Kidney epithelial cell (primary cell): ENCODE measurements at places on chromosomes 12 and 14. TPM values are rescaled to one million over a fixed set of nuclear protein-coding genes. Genes with fewer than 3 reads are reported as not detected.

Gene NDRG2
- total RNA-seq = 5.2 and 10.5 TPM in 2 replicates

Gene TAS2R42
- not detected in 2 replicates for total RNA-seq

Gene LRRC9
- 0.07 TPM in 1 of 2 replicates, not detected in the other for total RNA-seq

Gene ALX1
- 0.21 and 0.54 TPM in 2 replicates for total RNA-seq

- DNase-seq = no peak
These were observed 4.7 kb downstream of the NAA25 start for GRCh38 chr12:112103758-112104503.

DNA sequence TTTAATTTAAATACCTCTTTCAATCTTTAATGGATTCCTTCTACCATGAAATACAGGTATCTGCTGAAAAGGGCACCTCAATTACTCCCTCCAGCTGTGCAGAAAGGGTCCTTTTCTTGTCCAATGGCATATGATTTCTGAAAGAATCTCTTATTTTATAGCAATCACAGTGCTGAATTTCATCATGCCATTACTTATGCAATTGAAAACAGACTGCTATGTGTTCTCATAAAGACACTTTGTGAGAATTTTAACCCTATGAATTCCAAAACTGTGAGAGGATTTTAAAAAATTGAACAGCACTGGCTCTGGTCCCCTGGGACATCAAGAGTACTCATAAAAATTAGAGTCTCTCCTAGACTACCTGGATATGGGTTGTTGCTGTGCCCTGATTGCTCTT is 45.9 kb upstream of the CNOT2 start:
- no peak for DNase-seq

DNA sequence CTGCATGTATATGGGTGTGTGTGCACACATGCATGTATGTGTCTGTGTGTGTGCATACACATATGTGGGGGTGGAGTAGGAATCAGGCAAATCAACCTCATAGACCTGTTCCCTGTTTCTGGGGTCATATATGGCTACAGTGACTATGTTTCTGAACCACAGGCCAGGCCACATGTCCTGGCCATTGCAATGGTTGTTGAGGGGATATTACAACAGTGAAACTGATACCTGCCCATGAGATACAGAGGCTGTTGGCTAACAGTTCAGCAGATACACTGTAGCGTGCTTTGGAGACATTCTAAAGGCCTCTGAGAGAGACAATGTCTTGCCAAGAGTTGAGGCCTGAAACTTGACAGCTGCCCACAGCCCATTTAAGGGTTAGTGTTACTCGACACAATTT is 47.3 kb upstream of the FOS start:
- no peak for DNase-seq

DNA sequence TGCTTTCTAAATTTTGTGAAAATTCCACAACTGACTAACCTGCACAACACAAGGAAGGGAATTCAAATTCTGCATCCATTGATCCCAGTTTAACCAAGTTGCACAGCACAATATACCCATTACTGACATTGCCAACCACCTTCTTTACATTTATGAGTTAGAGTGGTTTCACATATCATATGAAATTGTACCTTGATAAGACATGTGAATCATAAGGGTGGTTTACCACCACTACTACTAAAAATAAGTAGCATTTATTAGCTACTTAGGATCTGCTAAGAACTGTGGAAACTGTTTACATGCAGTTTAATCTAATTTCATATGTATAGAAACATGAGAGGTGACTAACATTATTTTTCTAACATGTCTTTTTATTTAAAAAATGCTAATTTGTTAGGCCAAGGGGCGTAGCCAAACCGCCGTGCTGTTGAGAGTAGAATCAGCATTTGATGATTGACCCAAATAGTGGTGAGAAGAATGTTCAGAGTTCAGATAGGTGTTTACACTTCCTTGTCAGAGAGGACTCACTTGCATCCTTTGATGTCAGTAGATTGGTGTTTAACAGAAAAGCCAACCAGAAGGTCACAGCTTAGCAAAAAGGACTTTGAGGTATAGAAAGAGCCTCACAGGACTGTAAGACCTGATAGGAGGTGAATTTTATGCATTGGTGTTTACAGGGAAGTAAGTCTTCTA is 56.2 kb downstream of the LRFN5 start:
- DNase-seq = no peak

DNA sequence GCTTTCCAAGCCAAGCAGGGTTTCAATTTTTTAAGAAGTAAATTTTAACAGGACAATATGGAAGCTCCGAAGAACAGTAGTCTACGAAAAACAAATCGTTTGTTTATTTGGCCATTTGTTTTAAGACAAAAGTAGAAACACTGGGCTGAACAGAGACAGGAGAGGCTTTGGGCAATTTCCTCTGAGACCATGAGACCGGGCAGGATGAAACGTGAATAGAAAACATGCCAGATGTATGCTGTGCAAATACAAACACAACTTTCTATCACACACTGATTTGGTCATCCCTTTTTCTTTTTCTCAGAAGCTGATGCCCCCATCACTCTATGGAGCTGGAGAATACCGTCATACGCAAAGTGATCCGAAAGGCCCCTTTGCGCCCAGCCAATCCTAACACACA is 1111.1 kb downstream of the BCL11B start:
- DNase-seq = no peak

GRCh38 chr12:68115281-68115680 is 44.3 kb downstream of the IFNG start:
- DNase-seq = no peak

DNA sequence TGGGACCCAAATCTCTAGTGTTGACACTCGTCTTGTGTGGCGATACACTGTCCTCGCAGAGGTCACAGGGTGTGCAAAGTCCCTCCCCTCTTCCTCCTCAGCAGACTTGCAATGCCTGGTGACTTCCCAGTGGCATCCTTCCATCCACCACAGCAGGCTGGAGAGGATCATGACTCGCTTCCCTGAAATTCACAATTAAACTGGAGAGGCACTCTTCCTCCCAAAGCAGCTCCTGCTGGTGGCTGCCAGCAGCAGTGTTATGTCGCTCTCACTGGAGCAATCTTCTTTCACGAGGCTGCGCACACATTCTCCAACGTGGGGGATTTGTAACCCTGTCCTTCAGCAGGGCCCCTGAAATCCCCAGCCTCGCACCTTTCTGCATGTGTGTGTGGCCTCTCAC is 145.2 kb upstream of the TMCC3 start:
- DNase-seq = peak; percentile 73

GRCh38 chr14:54470701-54471100 is 18.1 kb downstream of the GMFB start:
- no peak for DNase-seq

GRCh38 chr14:67900231-67900630 is 80.7 kb downstream of the RAD51B start:
- no peak for DNase-seq

- no peak for DNase-seq
These were observed 3.9 kb upstream of the ENDOU start for GRCh38 chr12:47729233-47729632.

DNA sequence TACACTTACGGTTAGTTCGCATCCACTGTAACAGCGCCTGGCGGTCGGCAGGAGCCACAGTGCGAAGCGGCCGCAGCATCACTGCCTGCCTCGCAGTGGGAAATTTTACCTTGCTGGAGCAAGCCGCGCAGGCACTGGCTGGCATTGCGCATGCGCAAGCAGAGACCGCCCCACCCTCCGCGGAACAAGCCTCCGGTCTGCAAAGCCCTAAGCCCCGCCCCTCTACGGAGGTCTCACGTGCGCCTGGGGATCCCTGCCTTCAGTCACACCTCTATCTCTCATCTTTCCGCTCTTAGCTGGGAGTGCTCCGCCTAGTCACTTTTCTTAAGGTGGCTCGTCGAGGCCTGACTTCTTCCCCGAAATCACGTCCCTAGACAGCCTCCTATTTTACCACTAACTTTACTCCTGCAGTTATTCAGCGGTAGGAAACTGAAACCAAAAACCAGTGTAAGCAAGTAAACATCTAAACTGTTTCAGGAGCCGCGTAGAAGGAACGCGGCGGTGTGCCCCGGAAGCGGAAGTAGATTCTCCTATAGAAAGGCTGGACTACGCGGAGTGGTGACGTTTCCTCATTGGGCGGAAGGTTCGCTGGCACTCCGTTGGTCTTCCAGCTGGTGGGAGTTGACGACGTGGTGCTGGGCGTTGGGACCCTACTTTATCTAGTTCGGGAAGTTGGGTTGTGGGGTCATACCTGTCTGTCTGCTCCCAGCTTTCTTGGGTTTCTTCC is at the start of gene SRP54:
Gene SRP54, plus strand, starts transcription at position 572 of the 727 bp plus-strand sequence. CDS start 13,718 bp downstream, outside the sequence.
- DNase-seq = peak; percentile 96
